ENCODE measurements at places on chromosomes 5 and 9.
A peak's percentile ranks its signal among the peaks of the same experiment; 100 is the strongest.

- DNase-seq = peak; percentile 78
Measured at GRCh38 chr5:33936004-33936380, 194 bp upstream of the RXFP3 start.

GRCh38 chr5:162485666-162486292 lies 418.2 kb downstream of the GABRG2 start:
- DNase-seq = no peak

- DNase-seq = no peak
Measured at GRCh38 chr5:68067976-68068603, 147.5 kb upstream of the PIK3R1 start.

DNA sequence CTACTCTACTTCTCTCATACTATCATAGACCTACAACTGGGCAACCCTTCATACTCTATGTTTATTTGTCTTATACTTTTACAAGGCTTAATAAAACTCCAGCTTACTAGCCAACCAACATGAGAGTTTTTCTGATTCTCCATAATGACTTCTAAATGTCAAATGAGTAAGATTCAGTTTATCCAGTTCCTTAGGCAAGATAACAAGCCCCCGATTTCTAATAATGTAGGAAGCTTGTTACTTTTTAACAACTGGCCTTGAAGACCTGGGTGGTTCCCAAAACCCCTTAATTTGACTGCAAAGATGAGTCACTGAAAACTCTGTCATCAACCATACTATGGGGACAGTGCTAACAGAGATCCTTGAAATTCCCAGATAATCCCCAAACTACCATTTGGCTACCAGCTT lies 294.6 kb upstream of the ACTBL2 start:
- no peak for DNase-seq

DNA sequence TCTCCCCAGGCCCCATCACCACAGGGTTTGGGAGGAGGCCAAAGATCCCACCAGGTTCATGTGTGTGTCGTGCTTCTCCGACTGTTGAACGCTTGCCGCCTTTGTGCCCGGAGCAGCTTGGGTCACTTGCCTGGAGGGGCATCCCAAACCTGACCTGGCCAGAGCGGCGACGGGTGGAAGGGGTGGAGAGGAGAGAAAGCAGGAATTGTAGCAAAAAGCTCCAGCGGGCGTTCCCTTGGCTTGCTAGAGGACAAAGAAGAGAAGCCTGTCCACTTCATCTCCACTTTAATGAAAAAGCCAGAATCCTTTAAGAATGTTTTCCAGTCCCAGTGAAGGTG lies 2.9 kb upstream of the TRIM41 start:
- DNase-seq = no peak

DNA sequence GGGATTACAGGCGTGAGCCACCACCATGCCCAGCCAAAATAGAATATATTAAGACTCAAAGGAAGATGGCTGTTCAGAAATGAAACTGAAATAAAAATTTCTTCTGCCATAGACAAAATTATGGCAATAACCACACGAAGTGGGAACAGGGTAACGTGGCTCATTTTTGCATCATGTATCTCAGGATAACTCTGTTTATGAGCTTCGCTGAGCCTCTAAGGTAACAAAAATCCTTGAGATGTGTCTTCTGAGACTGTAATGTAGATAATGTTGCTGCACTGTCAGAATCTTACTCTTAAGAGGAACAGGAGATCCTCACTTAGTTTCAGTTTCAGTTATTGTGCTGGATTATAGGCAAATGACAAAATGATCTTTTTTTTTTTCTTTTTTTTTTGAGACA lies 153.8 kb downstream of the GOLPH3 start:
- DNase-seq = no peak

- DNase-seq = no peak
Measured at GRCh38 chr5:61441742-61442141, 109.7 kb downstream of the ZSWIM6 start.

GRCh38 chr5:142841511-142842265 lies 71.5 kb downstream of the ARHGAP26 start:
- DNase-seq = no peak

DNA sequence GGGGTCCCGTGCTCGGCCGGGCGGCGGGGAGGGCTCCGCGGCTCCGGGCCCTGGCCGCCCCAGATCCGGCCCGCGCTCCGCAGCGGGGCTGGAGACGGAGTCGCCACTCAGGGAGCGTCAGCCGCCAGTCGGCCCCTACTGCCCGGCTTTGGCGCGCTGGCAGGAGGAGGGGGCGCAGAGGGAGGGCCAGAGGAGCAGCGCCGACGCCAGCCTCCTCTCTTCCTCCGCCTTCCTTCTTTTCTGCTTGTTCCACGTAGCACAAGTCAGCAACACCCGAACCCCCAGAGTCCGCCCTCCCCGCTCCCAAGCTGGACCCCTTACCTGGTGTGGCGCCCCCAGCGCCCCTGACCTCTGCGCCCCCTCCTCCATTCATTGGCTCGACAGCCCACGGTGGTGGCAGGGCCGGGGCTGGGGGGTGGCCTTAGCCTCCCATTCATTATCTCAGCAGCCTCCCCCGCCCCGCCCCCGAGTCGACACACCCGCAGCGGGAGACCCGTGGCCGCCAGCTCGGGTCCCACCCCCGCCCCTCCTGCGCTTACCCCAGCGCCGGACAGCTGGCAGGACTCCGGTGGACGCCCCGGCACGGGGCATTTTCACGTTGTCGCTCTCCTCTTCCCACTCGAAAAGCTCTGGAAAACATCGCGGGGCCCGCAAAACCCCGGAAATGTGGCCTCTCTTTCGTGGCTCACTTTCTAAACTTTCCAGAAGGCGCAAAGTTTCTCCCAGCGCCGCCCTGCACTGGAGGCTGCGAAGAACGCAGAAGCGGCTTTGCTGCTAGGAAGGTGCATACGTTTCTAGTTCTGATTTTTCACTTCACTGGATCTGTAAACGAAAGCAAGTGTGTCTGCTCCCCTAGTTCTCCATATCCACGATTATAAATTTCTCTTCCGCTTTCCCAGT lies at the start of gene LPAR1:
Gene LPAR1 (minus strand): TSS at position 140 of the 900 bp plus-strand sequence. CDS start 66,353 bp downstream, outside the sequence.
- peak; percentile 52 for DNase-seq

DNA sequence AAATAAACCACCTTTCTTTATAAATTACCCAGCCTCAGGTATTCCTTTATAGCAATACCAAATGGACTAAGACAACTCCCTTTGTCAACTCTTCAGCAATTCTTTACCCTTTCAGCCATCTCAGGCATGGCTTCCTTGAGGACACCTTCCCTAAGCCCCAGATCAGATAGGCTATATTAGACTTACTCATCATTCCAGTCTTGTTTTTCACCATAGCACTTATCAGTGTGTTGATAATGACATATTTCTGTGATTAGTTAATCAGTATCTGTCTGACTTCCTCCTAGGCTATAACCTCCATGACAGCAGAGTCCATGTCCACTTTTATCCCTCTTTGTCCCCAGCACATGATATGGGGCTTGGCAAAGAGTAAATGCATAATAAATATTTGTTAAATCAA lies 238.1 kb downstream of the ACTL7B start:
- no peak for DNase-seq

- peak; percentile 37 for DNase-seq
Measured at GRCh38 chr5:143064676-143065075, 294.5 kb downstream of the ARHGAP26 start.

Data from A673 (cell line).